ENCODE measurements at places on chromosomes 12 and 14.
A peak's percentile ranks its signal among the peaks of the same experiment; 100 is the strongest.

DNA sequence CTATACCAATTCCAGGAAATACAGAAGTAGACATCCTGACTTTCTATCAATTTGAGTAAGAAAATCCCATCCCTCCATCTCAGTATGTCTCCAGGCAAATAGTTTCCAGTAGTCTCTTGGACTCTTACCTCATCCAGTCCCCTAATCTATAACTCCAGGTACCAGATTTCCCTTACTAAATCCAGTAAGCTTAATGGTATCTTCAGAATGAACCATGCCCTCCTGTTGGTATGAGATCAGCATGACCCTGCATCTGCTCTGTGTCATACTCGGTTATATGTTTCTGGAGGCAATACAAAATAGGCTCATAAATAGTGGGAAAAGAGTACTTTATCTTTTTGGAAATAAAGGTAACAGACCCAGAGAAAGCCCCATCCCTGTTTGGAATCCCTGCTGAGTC is 18.4 kb downstream of the PIGH start:
- DNase-seq, result no peak

- DNase-seq, result no peak
Observed at GRCh38 chr12:91902860-91903683, 242.6 kb downstream of the BTG1 start.

DNA sequence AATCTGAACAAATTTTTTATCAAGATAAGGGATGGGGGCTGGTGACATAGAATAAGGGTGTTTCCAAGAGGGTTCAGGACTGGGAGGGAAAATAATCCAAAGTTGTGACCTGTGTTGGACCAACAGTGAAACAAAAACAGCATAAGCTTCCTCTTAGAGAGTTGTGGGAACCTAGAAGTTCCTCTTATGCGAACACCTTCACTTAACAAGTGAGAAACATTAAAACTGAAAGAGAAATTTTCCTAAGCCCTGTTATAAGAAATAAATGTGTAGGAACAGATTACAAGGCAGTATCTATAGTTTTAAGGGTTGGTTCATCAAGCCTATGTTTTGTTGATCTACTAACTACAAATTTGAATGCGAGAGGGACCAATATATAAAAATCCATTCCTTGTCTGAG is 58.4 kb downstream of the LLPH start:
- no peak for DNase-seq

DNA sequence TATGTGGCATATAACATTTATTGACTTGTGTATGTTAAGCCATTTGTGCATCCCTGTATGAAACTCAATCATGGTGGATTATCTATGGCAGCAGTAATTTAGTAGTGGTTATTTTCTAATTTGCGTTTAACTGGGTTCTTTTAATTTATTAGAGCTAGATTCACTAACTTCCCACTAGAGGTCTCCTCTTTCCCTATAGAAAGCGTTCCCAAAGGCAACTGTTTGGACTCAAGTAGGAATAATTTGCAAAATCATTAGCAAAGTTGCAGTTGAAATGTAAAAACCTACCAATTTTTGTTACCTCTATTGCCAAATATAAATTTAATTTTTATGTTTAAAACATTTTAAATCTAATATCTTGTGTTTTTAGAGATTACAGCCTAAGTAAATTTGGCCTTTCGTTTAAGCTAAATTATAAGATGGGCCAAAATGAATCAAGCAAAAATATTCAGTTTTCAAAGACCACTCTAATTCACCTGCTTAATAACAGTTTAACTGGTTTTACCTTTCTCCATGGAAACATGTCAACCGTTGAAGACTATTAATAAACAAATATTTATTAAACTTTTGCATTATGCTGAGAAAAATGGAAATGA is 6.0 kb downstream of the DMAC2L start:
- no peak for DNase-seq

DNA sequence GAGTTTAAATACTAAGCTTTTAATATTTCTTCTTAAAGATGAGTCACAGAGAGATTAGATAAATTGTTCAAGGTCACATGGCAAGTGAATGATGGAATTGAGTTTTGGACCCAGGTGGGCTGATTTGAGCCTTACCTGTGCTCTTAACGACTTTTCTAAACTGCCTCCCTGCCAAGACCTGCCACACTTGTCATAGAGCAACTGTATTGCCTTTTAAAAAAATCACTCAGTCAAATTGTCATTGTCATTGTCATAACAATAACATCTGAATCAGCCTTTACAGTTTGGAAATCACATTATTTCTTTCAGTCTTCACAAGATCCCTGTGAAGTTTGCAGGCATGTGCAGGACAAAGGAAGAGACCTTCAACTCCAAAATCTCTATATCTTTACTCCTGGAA is 25.7 kb downstream of the SLC4A8 start:
- no peak for DNase-seq

- no peak for DNase-seq
Observed at GRCh38 chr12:121781484-121781997, 11.9 kb downstream of the RHOF start.

DNA sequence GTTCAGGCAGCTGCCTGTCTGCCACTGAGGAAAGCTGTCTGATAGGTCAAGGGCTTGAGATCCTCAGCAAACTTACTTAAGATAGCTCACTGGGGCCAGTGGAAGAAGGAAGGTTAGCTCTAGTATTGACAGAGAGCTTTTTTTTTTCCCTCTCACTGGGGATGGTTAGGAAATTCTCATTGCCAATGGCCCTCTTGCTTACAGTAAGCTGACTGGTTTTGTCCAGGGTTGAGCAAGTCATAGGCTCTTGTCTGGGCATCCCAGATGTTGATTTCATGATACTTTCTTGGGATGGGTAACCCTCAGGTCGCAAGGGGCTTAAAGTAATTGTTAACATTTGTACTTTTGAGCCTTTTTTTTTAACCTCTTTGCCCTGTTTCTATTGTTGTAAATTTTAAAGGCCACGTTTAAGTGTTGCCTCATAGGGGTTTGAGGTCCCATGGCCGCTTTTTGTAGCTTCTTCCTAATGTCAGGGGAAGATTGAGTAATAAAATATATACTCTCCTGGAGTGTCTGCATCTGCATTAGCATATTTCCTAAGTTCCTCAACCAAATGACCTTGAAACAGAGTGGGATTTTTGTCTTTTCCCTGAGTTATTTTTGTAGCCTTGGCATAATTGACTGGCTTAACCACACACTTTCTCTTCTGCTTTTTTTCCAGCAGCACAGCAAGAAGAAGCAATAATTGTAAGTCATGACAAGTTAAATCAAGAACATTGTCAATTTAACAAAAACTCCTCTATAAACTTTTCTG is 716.0 kb downstream of the LRFN5 start:
- DNase-seq, result no peak

GRCh38 chr14:90905531-90905930 is 89.3 kb upstream of the TTC7B start:
- DNase-seq, result no peak

DNA sequence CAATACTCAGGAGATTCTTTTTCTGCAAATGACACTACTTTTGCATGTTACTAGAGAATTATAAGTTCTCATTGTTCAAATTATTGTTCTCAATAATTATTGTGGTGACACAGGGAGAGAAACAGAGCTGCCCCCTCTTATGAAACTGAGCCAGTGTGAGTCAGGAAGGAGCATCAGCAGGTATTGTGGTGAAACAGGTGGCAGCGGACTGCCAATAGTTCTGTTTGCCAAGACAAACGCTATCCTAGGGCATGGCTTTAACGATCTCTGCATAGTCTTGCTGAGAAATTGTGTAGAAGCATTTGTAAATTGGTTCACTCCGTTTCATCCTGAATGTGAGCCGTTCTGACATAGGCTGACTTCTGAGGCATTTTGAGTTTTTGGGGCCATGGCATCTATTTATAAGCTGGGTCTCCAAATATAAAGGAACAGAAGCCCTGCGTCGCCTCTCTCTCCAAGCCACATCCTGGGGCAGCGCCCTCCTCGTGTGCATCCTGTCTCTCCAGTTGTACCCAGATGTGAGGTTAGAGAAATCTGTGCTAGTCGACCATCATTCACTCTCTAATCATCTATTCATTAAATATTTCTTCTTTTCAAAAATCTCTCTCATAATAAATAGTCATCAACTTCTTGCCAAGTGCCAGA is 15.8 kb upstream of the PPP4R4 start:
- DNase-seq, result no peak

GRCh38 chr12:46843811-46844210 is 18.0 kb upstream of the SLC38A4 start:
- no peak for DNase-seq

DNA sequence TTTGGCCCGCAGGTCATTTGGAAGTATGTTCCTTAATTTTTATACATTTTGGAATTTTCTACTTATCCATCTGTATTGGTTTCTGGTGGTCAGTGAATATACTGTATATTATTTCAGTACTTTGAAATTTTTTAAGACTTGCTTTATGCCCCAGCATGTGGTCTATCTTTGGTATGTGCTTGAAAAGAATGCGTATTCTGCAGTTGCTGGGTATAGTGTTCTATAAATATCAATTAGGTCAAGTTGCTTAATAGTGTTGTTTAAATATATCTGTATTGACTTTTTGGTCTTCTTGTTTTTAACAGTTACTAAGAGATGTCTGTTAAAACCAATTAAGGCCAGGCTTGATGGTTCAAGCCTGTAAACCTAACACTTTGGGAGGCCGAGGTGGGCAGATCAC is 21.7 kb upstream of the SIX1 start:
- no peak for DNase-seq

GRCh38 chr14:58243790-58244555 is 670 bp upstream of the PSMA3 start:
- no peak for DNase-seq

GRCh38 chr14:66677780-66678179 is 169.8 kb downstream of the GPHN start:
- DNase-seq, result no peak

DNA sequence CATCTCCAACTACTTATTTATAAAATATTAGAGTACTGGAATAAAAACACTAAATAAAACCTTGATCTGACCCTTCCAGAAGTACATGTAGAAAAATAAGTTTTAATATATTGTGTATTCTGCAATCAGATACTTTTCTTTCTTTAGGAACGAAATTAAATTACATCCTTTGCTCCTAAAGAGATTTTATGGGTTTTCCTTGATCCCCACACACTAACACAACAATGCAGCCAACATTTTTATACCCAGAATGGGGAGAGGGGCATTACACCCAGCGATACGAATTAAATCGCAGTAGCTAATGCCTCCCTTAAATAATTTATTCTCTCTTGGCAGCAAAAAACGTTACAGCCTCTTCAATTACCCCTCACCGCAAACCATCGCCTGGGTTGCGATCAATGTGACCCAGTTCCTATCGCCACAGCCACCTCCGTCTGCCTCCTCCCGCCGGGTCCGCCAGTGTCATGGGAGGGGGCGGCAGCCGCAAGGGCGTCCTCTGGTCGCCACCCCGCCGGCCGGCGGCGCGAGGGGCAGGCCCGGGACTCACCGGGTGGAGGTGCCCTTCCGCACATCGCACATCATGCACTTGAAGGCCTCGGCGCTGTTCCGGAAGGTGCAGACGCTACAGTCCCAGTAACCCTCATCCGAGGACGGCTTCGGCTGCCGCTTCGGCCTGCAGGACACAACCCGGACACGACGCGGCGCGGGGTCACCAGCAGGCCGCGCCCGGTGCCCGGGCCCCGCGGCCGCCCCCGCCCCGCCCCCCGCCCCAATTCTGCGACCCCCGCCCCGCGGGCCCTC is 796 bp downstream of the YAF2 start:
- DNase-seq, result peak; percentile 61

DNA sequence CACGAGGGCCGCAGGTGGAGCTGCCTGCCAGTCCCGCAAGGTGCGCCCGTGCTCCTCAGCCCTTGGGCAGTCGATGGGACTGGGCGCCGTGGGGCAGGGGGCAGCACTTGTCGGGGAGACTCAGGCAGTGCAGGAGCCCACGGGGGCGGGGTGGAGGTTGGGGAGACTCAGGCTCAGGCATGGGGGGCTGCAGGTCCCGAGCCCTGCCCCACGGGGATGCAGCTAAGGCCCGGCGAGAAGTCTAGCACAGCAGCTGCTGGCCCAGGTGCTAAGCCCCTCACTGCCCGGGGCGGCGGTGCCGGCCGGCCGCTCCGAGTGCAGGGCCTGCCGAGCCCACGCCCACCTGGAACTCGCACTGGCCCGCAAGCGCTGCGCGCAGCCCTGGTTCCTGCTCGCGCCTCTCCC is 39.2 kb upstream of the P2RX7 start:
- DNase-seq, result no peak

GRCh38 chr12:69694123-69694522 is 5.0 kb downstream of the BEST3 start:
- DNase-seq, result no peak

DNA sequence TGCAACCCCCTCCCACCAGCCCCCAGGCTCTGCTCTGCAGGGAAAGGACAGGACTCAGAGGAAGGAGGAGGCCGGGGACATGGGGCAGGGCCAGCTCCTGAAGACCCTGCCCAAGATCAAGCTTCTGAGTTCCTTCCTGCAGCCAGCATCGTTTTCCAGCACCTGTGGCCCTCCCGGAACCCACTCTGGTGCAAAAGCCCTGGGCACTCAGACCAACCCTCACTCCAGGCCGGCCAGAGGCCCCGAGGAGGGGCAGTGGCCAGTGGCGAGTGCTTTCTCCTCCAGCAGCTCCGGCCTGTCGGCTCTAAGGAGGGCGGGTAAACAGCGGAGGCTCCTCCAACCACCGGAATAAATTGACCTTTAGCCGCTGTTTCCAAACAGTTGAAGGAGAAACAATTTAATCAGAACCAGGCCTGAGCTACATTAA is 10.8 kb downstream of the TMEM179 start:
- DNase-seq, result no peak

GRCh38 chr14:63895510-63895909 is 42.7 kb downstream of the SYNE2 start:
- DNase-seq, result no peak

DNA sequence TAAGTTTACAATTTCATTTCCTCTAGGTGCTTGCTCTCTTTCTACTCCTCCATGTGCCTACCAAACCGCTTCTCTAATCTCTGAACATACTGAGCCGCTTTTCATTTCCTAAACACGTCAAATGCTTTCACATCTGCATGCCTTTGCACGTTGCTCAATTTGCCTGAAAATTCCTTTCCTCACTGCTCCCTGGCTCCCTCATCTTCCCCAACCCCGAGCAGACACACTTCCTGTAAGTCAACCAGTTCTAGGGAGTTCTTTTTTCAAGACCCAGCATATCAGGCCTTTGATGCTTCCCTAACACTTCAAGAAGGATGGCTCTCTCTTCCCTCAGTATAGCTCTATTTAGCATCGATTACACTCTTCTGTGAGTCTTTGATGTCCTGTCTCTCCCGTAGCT is 50.3 kb downstream of the LMO3 start:
- DNase-seq, result no peak

GRCh38 chr12:53254816-53255545 is 13.1 kb upstream of the ESPL1 start:
- no peak for DNase-seq

DNA sequence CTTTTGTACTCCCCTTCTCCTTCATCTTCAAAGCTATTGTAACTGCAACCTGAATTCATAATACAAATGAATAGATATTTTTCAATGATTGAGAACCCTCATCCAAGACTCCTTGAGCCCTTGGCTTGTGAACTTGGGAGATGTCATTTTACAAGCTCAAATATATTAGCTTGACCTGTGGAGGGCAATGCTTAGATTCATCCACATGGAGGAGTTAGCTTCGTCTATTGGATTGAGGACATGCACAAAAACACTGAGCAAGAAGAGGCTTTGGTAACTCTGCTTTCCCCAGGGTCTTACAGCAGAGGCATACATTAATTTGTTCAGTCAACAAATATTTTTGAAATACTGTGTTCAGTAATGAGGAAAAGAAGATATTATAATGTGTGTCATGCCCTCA is 101.1 kb downstream of the OTOGL start:
- no peak for DNase-seq

- no peak for DNase-seq
Observed at GRCh38 chr12:57500213-57500612, 12.3 kb downstream of the MARS1 start.

GRCh38 chr12:74171478-74171909 is 366.1 kb upstream of the ATXN7L3B start:
- DNase-seq, result no peak
